ENCODE measurements at places on chromosomes 7 and 10. TPM values are rescaled to one million over a fixed set of nuclear protein-coding genes. Genes with fewer than 3 reads are reported as not detected.

The CPXM2 gene
- not detected for total RNA-seq

- no peaks in the 10 kb centered on the region for H3K27me3 ChIP-seq
- no peak for DNase-seq
- H3K36me3 ChIP-seq = no peaks in the 10 kb centered on the region
- no peak overlapping the region for H3K27ac ChIP-seq
- H3K4me1 ChIP-seq = peaks cover 4% of the 10 kb centered on the region
- no peak overlapping the region for H3K4me3 ChIP-seq
Measured at GRCh38 chr7:116650436-116650835, 21.6 kb upstream of the MET start.

DNA sequence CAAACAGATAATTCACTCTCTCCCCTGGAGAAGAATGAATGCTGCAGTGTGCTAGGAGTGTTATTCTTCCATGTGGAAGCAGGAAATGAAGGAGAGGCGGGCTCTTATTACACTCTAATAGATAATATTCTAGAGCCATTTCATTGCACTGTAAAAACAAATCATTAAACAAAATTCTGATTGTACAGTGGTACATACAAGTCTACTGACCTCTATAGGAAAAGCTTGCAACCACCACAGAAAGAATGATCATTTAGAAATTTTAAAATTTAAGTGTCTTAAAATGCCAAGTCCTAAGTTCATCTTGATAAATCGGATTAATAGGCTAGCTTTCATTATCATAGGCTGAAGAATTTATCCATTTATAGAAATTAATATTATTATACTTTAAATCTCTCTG lies 960.3 kb upstream of the LRRN3 start:
- no peak overlapping the region for H3K27ac ChIP-seq
- DNase-seq = no peak
- no peaks in the 10 kb centered on the region for H3K36me3 ChIP-seq
- no peak overlapping the region for H3K4me3 ChIP-seq
- no peaks in the 10 kb centered on the region for H3K27me3 ChIP-seq

The PHYHIPL gene
- total RNA-seq = not detected

- no peak overlapping the region for H3K27ac ChIP-seq
- no peaks in the 10 kb centered on the region for H3K27me3 ChIP-seq
- H3K4me3 ChIP-seq = no peak overlapping the region
- no peaks in the 10 kb centered on the region for H3K4me1 ChIP-seq
Measured at GRCh38 chr7:103048833-103049232, 25.8 kb downstream of the FBXL13 start.

DNA sequence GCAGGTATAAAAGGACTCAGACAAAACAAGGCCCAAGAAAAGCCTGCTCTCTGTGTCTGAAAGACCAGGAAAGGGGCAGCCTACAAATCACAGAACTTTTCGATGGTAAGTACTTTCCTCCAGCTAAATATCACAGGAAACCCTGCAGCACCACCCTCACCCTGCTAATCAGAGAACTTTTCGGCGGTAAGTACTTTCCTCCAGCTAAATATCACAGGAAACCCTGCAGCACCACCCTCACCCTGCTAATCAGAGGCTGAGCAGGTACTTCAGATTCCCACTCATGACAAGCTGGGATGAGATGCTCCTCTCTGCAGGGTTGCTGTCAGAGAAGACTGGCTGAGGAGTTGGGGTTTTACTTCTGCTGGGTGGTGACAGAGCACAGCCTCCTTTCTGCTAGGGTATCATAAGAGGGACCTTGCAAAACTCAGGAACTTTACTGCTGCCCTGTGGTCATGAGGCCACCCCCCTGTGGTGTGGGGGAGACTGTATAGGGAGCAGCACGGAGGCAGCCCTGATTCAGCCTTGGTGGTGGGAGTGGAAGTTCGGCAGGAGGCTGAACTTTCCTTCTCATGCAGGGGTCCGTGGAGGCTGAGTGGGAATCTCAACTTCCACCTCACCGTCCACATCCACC lies 7.2 kb downstream of the WDR37 start:
- no peak overlapping the region for H3K4me3 ChIP-seq
- DNase-seq = no peak
- peaks cover 7% of the 10 kb centered on the region for H3K4me1 ChIP-seq
- H3K27me3 ChIP-seq = no peaks in the 10 kb centered on the region
- no peak overlapping the region for H3K27ac ChIP-seq

The FAM25C gene
- total RNA-seq = not detected

The VSTM2A gene
- not detected for total RNA-seq

The MAPK8 gene
- total RNA-seq = 57.1 TPM

The CCAR1 gene
- 72.2 TPM for total RNA-seq

The LBX1 gene
- total RNA-seq = not detected

The CYP3A5 gene
- not detected for total RNA-seq

GRCh38 chr7:151088019-151088855 lies 2.0 kb downstream of the AGAP3 start:
- H3K27me3 ChIP-seq = no peaks in the 10 kb centered on the region
- DNase-seq = no peak

The JCAD gene
- 7.7 TPM for total RNA-seq

The CCDC146 gene
- total RNA-seq = 5.1 TPM

DNA sequence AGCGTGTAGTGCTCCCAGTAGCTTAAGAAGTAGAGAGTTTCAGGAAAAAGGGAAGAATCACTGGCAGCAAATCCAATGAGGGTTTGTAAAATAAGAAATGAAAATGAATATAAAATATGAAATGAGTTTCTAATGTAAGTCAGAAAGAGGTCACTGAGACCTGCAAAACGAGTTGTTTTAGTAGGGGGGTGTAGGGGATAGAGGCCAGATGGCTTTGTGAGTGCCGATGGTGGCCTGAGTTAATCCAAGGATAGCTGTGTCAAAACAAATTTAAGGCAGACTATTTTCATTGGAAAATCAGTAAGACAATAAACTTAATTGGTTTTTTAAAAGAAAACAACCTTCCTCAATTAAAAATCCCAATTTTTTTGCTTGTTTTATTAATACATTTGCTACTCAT lies 745 bp upstream of the ASB15 start:
- no peak overlapping the region for H3K4me3 ChIP-seq
- no peaks in the 10 kb centered on the region for H3K36me3 ChIP-seq
- DNase-seq = no peak
- no peaks in the 10 kb centered on the region for H3K27me3 ChIP-seq

GRCh38 chr10:69901628-69902505 lies 100.2 kb downstream of the COL13A1 start:
- H3K27ac ChIP-seq = no peak overlapping the region
- no peaks in the 10 kb centered on the region for H3K36me3 ChIP-seq
- H3K4me1 ChIP-seq = peaks cover 7% of the 10 kb centered on the region
- no peaks in the 10 kb centered on the region for H3K27me3 ChIP-seq
- no peak for DNase-seq

The PDAP1 gene
- total RNA-seq = 116 TPM

The CTAGE6 gene
- total RNA-seq = 0.60 TPM

- no peak overlapping the region for H3K27ac ChIP-seq
- peaks cover 7% of the 10 kb centered on the region for H3K36me3 ChIP-seq
- H3K27me3 ChIP-seq = no peaks in the 10 kb centered on the region
- DNase-seq = no peak
- H3K4me3 ChIP-seq = no peak overlapping the region
Measured at GRCh38 chr7:105849122-105849855, 27.1 kb downstream of the ATXN7L1 start.

The SEMA3C gene
- 77.5 TPM for total RNA-seq

The PRLHR gene
- not detected for total RNA-seq

The INA gene
- total RNA-seq = 2.5 TPM

DNA sequence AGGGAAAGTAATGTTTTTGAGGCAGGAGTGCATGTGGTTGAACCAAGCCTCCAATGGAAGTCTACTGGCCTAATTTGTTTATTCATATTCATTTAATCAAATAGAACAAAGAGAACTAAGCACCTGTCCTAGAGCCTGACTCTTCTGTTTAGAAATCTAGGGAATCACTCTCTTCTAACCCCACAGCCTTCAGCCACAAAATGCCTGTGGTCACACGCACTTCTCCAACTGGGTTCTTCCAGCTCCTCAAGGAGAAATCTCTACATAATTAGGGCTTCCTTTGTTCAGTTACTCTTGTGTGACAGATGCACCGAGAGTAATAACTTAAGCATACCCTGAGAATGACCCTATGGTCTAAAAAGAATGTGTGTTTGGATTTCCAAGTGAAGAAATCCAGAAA lies 133.7 kb upstream of the NAMPT start:
- no peak for DNase-seq
- H3K27me3 ChIP-seq = peaks cover 18% of the 10 kb centered on the region
- peaks cover 7% of the 10 kb centered on the region for H3K4me1 ChIP-seq
- no peaks in the 10 kb centered on the region for H3K36me3 ChIP-seq

GRCh38 chr10:78402591-78402990 lies 368.9 kb downstream of the RPS24 start:
- H3K4me3 ChIP-seq = no peak overlapping the region
- H3K27ac ChIP-seq = no peak overlapping the region
- H3K36me3 ChIP-seq = no peaks in the 10 kb centered on the region
- no peak for DNase-seq
- H3K4me1 ChIP-seq = peaks cover 19% of the 10 kb centered on the region
- H3K27me3 ChIP-seq = peaks cover 48% of the 10 kb centered on the region

The GCK gene
- total RNA-seq = not detected

The RELN gene
- total RNA-seq = 0.52 TPM

DNA sequence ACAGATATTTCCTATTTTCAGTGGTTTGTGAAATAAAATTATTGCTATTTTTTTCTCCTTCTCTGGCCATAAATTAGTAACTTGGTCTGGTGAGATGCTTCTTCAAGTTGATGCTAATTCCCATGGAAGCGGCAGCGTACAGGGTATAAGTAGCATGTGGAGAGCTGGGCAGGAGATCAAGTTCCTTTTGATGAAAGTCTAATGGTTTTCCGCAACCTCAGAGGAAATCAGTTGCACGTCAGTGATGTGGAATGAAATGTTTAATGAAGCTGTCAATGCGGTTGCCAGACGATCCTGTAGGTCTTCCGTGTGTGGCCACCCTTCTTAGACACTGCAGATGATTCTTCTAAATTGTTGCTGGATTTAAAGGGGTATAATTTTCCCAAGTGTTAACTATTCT lies 236.4 kb upstream of the GRM3 start:
- no peak overlapping the region for H3K27ac ChIP-seq
- no peaks in the 10 kb centered on the region for H3K36me3 ChIP-seq
- H3K4me3 ChIP-seq = no peak overlapping the region

The OR6B1 gene
- not detected for total RNA-seq

GRCh38 chr7:4880218-4880617 lies 3.3 kb downstream of the RADIL start:
- H3K27me3 ChIP-seq = no peaks in the 10 kb centered on the region
- DNase-seq = no peak
- H3K4me3 ChIP-seq = no peak overlapping the region
- peaks cover 3% of the 10 kb centered on the region for H3K36me3 ChIP-seq

- no peak overlapping the region for H3K4me3 ChIP-seq
- no peak for DNase-seq
- no peaks in the 10 kb centered on the region for H3K4me1 ChIP-seq
- no peaks in the 10 kb centered on the region for H3K36me3 ChIP-seq
Measured at GRCh38 chr10:69037489-69037888, 48.9 kb downstream of the KIFBP start.

GRCh38 chr7:151431768-151432311 lies 8.1 kb downstream of the CRYGN start:
- DNase-seq = no peak
- H3K36me3 ChIP-seq = no peaks in the 10 kb centered on the region
- H3K4me3 ChIP-seq = no peak overlapping the region
- peaks cover 33% of the 10 kb centered on the region for H3K4me1 ChIP-seq
- no peaks in the 10 kb centered on the region for H3K27me3 ChIP-seq

The ZPBP gene
- not detected for total RNA-seq

DNA sequence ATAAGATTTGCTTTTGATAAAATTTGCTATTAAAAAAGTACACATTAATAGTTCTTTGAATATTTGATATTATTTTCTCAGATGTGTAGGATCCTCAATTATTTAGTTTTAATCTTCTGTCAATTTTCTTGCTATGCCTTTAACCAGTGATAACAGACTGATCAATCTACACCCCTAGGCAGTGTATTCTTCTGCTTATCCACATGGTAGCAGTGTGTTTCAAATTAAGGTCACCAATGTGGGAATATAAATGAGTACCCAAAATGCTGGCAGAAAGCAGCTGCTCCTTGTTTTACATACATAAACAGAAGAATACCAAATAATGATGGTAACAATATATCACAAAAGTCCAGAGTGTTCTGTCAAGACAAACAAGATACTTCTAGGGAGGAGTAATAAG lies 87.0 kb downstream of the SKAP2 start:
- H3K27me3 ChIP-seq = peaks cover 15% of the 10 kb centered on the region
- no peak overlapping the region for H3K27ac ChIP-seq
- no peak for DNase-seq
- no peaks in the 10 kb centered on the region for H3K4me1 ChIP-seq

GRCh38 chr10:77798940-77799339 lies 127.6 kb downstream of the DLG5 start:
- no peaks in the 10 kb centered on the region for H3K27me3 ChIP-seq

GRCh38 chr10:88028072-88028471 lies 164.6 kb downstream of the PTEN start:
- no peaks in the 10 kb centered on the region for H3K36me3 ChIP-seq
- H3K4me1 ChIP-seq = peaks cover 13% of the 10 kb centered on the region
- no peak for DNase-seq
- no peaks in the 10 kb centered on the region for H3K27me3 ChIP-seq
- H3K27ac ChIP-seq = no peak overlapping the region

The CD36 gene
- 0.08 TPM for total RNA-seq

DNA sequence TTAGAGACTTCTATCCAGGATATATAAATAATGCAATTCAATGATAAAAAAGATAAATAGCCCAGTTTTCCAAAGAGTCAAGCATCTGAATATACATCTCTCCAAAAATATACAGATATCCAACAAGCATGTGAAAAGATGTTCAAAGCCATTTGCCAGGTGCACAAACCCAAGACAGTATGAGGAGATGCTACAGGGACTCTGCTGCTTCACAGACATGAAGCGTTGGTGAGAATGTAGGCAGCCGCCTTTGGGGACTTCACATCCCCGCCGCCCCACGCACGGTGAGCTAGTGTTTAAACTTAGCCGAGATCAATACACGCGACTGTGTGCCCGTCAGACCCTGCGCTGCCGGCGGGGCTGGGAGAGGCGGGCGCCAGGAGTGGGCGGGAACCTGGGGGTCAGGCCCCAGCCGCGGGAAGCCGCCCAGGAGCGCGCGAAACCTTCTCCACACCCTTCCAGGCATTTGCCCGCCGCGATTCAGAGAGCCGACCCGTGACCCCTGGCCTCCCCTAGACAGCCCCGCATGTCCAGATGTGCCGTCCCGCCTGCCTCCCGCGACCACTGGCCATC lies 927 bp upstream of the ALOX5 start:
- no peak overlapping the region for H3K27ac ChIP-seq
- peaks cover 10% of the 10 kb centered on the region for H3K4me1 ChIP-seq
- peaks cover 78% of the 10 kb centered on the region for H3K27me3 ChIP-seq
- H3K36me3 ChIP-seq = no peaks in the 10 kb centered on the region

Measured in osteocyte (in vitro differentiated cells).